Mesenchymal stem cell (in vitro differentiated cells and primary cell): ENCODE measurements at places on chromosomes 13 and 19.
A peak's percentile ranks its signal among the peaks of the same experiment; 100 is the strongest.

GRCh38 chr13:113874177-113874576, 10.3 kb upstream of the GAS6 start:
- DNase-seq: no peak

DNA sequence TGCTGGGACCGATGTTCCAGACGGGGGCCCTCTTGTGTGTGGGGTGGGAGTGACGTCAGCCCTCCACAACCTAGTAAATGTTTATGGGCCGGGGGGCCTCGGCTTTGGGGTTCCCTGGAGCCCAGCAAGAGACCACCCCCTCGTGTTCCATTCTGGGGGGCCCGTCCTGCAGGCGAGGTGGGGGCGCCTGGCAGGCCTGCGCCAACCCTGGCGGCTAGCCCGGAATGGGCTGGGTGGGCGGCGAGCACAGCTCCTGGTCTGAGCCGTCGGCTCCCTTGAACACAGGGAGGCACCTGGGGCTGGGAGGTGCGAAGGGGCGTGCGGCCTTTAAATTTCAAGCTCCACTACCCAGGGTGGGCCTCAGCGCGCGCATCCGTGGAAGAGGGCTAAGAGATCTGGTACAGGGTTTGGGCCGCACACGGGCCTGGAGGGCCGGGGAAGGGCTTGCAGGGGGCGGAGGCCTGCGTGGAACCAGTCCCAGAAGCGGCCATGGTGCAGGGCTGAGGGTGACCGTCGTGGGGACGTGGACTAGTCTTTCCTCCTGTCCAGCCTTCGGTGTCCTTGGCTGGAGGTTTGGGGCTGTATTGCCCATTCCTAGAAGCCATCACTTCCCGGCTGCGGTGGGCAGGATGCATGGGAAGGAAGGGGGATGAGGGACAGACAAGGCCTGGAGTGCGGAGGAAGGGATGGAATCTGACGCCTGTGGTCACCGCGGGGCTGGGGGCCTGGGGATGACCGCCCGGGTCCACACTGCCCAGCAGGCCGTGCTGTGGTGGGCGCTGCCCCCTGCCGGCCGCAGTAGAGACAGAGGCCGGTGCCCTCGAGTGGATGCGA, 11.4 kb downstream of the NDUFA11 start:
- DNase-seq: peak; percentile 60

GRCh38 chr19:46296722-46297461, at the start of gene HIF3A:
Gene HIF3A, plus strand, starts transcription at chr19:46297042. Its CDS starts 35 bp downstream, at chr19:46297077.
- DNase-seq: peak; percentile 91

GRCh38 chr19:21463449-21464105, 41.8 kb upstream of the ZNF429 start:
- no peak for DNase-seq

DNA sequence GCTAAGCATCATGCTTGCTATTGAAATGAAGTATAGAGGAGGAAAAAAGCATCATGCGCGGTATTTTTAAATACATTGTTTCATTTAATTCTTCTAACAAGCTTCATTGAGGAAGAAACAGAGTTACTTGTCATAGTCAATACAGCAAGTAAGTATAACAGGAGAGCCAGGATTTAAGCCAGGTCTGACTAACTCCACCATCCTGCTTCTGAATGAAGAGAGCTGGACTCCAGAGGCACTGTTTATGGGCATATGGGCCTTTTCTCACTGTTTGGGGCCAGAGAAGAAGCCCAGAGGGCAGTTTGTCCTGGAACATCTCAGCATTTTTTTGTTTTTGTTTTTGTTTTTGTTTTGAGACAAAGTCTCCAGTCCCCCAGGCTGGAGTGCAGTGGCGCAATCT, 7.9 kb downstream of the SAMD4B start:
- no peak for DNase-seq

DNA sequence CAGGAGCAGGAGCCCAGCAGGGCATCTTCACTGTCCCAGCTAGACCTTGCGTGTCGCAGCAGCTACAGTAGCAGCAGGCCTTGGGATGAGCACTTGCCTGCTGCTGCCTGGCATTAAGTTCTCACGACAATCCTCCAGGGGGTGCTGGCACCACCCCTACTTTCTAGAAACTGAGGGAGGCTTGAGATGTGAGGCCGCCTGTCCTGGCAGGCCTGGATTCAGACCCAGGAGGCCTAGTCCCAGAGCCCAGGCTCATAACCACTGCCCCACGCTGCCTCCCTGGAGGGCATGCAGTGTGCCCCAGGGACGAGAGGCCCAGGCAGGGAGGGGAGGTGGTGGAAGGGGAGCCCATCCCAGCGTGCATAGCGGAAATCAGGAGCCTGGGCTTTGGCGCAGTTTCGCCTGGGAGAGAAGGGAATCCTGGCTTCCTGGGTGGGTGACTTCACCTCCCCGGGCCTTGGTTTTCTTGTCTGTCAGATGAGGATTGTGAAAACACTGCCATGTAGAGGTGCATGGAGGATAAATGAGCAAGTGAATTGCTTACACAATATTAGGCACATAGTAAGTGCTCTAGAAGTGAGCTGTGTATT, 26.1 kb downstream of the PPP5C start:
- DNase-seq: peak; percentile 55

- no peak for DNase-seq
Measured at GRCh38 chr19:14786421-14786851, 8.1 kb upstream of the ADGRE2 start.

DNA sequence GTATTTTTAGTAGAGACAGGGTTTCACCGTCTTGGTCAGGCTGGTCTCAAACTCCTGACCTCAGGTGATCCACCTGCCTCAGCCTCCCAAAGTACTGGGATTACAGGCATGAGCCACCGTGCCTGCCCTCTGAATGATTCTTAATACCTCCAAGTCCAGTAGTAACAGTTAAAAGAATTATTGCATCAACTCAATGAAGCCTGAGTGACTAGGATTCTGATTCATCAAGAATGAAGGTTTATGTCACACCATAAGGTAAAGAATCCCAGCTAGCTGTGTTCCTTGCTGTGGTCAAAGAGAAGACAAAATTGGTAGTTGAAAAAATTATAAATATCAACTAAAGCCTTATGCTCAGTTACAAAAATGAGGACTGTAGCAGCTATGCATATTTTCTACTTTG, 81.2 kb upstream of the ABCC4 start:
- DNase-seq: no peak

- DNase-seq: peak; percentile 19
Measured at GRCh38 chr13:47672245-47673008, 328.6 kb downstream of the SUCLA2 start.

- DNase-seq: no peak
Measured at GRCh38 chr13:52921194-52921593, 72.8 kb upstream of the PCDH8 start.

DNA sequence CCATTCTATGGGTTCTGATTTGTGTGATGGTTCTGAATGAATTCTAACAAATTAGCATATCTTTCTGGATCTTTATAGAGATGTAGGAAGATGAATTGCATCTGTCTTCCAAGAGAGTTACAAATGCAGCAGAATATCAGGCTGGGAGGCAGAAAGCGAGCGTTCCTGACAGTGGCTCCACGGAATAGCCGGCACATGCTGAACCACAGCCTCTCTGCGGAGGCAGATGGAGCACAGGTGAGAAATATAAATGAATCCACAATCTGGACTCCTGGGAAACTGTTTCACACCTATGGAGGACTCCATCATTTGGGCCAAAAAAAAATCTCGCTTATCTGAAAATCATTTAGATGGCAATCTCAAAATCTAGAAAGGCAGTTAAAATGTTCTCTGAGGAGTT, 34.5 kb upstream of the WASF3 start:
- no peak for DNase-seq

DNA sequence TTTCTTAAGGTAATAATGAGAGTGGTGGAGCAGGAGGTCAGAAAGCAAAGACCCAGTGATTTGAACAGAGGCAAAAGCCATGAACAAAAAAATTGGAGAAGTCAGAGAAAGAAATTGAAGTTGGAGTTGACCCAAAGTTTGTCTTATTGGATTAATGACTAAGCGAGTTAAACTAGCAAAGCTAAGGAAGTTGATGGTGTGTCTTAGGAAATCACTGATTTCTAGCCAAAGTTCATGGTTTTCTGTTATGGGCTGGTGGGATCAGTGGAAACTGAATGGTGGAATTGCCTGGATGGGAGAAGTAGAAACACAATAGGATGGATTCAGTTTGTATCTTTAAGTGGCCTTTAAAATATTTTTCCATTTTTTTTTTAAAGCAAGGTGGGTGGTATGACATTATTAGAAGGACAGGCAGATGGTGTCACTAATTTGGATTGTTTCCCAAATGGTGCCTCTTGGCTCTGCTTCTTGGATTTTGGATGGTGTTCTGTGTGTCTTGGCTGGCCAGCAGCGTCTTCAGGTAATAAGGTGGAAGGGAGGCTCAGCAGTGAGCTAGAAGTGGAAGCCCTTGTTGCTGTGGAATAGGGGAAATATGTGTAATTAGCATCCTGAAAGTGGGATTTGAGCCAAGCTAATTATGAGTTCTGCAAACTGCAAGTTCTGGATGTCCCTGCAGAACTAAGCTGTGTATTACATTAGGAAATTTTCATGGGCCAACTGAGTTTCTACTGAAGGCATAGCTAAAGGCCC, 302.9 kb downstream of the LMO7 start:
- DNase-seq: no peak

DNA sequence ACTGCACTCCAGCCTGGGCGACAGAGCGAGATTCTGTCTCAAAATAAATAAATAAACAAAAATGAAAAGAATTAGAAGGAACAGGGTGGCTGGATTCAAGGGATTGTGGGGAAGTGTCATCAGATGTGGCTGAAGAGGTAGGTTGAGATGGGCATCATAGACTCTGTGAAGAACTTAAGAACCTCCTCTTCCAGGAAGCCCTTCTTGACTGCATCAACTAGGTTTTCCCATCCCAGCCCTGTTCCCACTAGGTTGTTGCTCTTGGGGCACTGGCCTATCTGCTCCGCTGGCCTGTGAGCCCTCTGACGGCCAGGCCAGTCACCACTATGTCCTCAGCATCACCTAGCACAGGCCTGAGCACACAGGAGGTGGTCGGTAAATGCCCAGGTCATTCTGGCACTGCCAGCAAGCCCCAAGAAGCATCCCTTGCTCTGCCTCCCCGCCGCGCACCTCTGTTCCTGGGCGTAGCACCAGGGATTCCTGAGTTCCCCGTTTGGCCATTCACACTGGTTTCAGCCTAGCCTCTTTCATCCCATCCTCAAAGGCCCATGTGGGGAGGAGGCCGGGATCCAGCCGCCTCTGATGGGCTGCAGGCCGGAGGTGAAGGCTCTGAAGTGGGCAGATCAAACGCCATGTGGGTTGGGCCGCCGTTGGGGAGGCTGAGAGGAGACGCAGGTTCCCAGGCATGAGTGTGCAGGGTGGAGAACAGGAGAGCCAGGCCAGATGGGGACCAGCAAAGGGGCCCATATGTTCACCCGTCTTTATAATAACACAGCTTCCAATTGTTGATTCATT, 27.6 kb upstream of the SLC1A5 start:
- DNase-seq: no peak

GRCh38 chr13:42148538-42148937, 100.1 kb downstream of the DGKH start:
- no peak for DNase-seq

- DNase-seq: no peak
Measured at GRCh38 chr19:29764361-29764760, 47.4 kb upstream of the CCNE1 start.

DNA sequence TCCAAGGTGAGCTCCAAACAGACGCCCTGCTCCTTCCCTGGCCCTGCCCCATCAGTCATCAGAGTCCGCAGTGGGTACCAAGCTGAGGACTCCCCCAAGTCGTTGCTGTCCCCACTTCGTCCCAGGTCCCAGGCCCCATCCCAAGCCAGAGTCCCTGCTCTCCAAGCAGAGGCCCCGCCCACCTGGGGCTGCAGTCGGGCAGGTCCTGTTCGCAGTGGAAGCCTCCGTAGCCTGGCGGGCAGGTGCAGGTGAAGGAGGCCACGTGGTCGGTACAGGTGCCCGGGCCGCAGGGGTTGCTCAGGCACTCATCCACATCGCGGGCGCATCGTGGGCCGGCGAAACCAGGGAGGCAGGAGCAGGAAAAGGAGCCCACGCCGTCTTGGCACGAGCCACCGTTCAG, 19.4 kb downstream of the NOTCH3 start:
- no peak for DNase-seq

DNA sequence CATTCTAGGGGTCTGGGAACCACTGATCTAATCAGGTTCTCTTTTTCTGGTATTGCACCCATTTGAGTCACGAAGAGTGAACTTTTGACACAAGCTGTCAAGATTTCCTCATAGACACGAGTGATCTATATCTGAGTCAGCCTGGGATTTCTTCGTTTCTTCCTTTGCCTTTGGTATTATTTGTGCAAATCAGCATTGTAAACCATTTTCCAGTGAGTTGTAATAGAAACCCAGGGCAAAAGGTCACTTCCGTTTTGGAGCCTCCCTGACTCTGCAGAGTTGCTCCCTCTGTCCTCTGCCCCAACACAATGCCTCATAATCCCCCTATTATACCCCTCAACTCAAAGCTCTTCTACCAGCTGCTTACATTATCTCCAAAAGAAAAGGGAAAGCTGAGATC, 615.1 kb downstream of the EFNB2 start:
- peak; percentile 88 for DNase-seq

DNA sequence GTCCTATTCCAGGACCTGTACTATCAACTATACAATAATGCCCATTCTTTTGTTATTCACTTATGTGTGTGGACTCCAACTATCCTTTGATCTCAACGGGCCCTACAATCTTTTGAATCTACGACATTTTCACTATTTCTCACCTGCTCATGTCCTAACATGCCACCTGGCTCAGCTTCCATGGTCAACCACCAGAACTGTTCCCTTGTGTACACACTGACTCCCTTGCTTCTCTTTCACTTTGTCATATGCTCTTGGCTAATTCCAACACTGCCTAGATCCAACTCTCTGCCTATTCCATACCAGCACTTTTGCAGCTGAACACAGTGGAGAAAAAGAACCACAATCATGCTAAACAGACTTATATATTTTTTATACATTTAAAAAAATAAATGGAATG, 53.1 kb downstream of the MICU2 start:
- no peak for DNase-seq

GRCh38 chr13:21219036-21219381, 42.6 kb downstream of the MRPL57 start:
- no peak for DNase-seq

- peak; percentile 71 for DNase-seq
Measured at GRCh38 chr13:110448230-110448629, 113.3 kb downstream of the RAB20 start.

DNA sequence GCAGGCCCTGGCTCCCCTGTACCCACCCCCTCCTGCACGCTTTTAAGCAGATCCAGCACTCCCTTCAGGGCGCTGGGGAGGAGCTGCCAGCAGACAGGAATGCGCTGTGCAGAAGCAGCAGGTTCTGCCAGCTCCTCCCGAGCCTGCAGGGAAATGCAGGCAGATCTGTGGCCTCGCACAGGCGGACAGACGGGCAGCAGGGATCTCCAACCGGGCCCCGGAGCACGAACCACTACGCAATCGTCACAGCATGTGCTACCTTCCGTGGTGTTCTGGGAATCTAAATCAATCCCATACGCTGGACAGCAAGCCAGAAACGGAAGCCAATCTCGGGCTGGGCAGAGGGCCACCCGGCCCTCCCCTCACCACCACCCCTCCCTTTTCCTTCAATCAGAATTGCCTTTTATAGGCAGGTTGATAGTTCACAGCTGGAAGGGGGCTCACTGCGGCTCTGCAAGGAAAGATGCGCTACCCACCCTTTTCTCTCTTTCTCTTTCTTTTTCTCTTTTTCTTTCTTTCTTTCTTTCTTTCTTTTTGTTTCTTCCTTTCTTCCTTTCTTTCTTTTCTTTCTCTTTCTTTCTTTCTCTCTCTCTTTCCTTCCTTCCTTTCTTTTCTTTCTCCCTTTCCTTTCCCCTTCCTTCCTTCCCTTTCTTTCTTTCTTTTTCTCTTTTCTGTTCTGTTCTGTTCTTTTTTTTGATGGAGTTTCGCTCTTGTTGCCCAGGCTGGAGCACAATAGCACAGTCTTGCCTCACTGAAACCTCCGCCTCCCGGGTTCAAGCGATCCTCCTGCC, 99.9 kb downstream of the GNG7 start:
- DNase-seq: peak; percentile 84

GRCh38 chr13:42497798-42498197, 76.2 kb upstream of the TNFSF11 start:
- DNase-seq: peak; percentile 76
